NB4 (cell line): ENCODE measurements at places on chromosomes 3 and 15.
A peak's percentile ranks its signal among the peaks of the same experiment; 100 is the strongest.

DNA sequence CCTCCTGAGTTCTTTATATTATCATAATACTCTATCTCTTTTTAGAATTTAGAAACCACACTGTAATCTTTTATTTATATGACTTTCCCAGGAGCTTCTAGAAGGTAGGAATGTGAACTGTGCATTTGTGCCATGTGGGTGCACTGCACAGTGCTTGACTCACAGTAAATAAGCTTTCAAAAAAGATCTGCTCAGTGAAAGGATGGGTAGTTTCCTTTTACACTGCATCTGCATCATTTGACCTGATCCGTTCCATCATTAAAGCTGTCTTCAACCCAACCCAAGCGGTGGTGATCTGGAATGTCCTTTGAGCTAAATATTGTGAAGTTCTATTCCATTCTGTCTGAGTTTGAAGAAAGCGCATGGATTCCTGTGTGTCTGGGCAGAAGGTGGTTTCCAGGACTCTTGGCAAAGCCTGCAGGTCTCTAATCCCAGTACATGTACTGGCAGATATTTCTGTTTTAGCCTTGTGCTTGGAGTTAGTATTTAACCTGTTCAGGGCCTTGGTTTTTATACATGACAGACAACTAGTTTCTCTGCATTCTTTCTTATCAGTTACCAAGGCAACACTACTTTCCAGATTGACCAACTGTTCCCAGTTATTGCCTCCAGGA, 96.7 kb downstream of the DHX30 start:
- no peak for DNase-seq

DNA sequence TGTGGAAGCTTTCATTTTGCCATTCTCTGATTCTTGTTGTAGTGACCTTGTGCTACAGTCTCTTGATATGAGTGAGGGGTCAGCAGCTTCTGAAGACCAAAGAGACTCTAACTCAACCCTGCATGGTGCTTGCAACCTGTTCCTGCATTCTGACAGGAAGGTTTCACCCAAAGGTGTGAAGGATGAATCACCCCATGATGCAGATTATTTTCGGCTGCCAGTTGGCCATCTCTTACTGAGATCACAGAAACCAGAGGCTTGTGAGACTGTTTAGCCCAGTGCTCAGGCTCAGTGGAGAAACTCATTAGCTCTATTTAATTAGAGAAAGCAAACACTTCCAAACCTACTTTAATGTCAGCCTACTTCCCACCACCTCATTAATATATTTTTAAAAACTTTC, 29.2 kb upstream of the TPRG1 start:
- no peak for DNase-seq

DNA sequence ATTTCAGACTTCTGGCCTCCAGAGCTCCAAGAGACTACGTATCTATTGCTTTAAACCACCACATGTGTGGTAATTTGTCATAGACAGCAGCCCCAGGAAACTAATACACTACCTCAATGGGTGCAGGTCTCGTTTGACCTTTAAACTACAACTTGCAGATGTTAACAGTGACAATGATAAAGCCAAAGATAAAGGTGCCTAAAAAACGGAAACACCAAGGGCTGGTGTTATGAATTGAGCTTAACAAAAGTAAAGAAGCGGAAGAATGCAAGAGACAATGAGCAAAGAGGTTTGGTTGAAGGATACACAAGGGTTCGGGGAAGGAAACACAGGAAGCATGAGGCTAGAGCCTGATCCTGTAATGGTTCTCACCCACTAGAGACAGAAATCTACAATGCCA, 50.8 kb downstream of the RFTN1 start:
- DNase-seq: no peak

- DNase-seq: peak; percentile 6
Measured at GRCh38 chr15:82531496-82532382, 8.5 kb downstream of the RPS17 start.

GRCh38 chr15:101255615-101256241, 3.9 kb upstream of the CHSY1 start:
- no peak for DNase-seq
